Stimulated activated CD8-positive, alpha-beta memory T cell treated with anti-CD3 and anti-CD28 coated beads, Interleukin-4, amount 100 ng/mL, for 4 hours (primary cell): ENCODE measurements at places on chromosomes 16 and 17.
A peak's percentile ranks its signal among the peaks of the same experiment; 100 is the strongest.

DNA sequence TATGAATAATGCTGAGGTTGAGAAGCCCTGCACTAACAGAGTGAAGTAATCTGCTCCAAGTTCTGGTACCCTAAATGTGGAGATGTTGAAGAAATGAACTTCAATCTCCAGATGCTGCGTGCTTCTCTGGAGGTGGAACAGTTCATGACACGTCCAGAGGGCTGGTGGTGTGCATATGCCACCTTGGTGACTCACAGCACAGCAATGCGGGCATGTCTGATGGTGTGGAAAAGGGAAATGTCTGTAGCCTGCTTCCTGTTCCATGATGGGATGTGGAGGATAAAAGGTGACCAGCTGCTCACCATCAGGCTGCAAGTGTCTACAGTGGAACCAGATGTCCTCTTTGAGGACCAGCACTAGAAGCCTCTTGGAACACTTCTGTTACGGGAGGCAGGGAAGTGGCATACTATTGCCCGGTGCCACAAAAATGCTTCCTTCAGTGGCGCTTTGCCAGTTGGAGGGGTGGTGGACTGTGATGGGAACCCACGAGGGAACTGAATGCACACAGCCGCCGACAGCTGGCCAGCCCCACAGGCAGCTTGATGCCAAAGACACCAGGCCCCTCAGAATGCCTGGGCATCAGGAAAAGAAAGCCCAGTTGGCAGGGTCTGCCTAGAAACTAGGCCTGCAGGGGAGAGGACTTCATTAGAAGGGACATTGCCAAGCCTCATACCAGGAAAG, 19.9 kb downstream of the SNX11 start:
- no peak for DNase-seq

- no peak for DNase-seq
Observed at GRCh38 chr16:63372815-63373214, 1336.6 kb upstream of the CDH8 start.

GRCh38 chr17:47297661-47298400, 25.9 kb upstream of the EFCAB13 start:
- DNase-seq = no peak

DNA sequence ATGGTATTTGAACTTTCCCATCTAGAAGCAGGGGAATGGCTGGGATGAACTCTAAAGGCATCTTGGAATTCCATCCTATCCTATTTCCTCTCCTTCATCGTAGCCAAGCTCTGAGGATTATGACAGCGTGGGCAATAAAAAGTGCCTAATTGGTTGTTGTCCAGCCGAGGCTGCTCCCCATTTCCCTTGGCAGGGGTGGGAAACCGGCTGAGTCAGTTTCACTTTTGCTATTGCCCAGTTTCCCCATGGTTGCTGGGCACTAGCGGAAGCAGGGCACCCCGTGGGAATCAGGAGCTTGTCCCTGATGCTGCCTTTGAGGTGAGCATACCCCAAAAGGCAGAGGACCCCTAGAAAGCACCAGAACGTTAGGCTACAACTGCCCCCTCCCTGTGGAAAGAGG, 13.8 kb upstream of the SP2 start:
- no peak for DNase-seq

- no peak for DNase-seq
Observed at GRCh38 chr17:63550817-63551639, 751 bp downstream of the DCAF7 start.

GRCh38 chr17:3479988-3480387, 4.2 kb downstream of the ASPA start:
- no peak for DNase-seq

- no peak for DNase-seq
Observed at GRCh38 chr17:70105641-70106040, 30.6 kb downstream of the KCNJ16 start.

DNA sequence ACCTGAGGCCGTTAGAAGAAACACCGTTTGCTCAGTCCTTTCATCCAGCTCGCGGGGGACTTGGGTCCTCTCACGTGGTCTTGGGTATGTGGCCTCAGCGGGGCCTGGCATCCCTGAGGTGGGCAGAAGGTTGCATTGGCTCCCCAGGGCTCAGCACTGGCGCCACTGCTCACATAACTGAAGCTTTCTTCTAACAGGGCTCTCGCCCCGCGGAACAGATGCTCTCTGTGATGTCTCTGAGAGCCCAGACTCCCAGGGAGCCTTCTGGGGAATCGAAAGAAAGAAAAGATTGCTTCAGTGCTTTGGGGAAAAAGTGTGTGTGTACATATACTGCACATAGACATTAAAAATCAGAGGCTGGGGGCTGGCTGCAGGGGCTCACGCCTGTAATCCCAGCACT, 10.1 kb downstream of the MGRN1 start:
- DNase-seq = no peak

DNA sequence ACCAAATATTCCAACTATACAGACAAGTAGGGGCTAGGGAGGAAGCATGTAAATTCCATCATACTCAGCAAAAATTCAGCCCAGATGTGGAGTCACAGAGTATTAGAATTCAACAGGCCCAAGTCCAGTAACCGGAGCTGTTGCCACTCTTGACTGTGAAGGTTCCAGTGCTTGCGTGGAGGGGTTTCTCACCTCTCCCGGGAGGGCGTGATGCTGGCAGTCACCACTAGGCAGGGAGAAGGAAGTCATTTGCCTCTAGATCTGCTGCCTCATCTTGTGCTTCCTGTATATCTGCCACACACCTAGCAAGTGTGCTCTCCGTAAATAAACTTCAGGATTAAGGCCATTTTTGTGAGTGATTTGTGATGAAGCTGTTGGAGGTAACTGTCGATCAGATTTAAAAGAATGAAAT, 1.0 kb upstream of the CKLF start:
- DNase-seq = peak; percentile 31

GRCh38 chr17:17346428-17347233, 43.5 kb downstream of the NT5M start:
- DNase-seq = no peak

- no peak for DNase-seq
Observed at GRCh38 chr16:1045993-1046911, 26.3 kb upstream of the SSTR5 start.

DNA sequence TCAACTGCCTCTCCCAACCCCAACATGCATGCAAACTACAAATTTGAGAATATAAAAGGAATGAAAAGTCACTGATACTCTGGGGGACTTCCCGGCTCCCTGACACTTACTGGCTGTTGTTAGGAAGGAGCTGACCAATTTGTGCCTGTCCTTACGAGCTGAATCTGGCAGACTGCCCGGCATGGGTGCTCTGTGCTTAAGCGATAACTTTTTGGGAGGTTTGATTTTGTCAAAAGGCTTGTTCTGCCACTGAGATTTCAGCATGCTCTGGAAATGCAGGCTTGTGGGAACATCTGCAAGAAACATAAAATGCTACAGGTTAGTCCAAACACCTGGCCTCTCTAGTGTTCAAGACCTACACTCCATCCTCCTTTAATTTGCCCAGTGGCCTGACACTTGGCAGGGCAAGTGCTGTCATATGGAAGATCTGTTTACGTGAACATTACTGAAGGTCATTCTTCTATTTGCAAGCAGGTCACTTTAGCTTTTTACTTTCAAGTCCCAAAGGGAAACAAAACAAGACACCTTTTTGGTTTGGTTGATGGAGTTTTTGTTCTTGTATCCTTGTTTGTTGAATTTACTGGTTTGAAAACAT, 40.6 kb downstream of the STH start:
- no peak for DNase-seq

DNA sequence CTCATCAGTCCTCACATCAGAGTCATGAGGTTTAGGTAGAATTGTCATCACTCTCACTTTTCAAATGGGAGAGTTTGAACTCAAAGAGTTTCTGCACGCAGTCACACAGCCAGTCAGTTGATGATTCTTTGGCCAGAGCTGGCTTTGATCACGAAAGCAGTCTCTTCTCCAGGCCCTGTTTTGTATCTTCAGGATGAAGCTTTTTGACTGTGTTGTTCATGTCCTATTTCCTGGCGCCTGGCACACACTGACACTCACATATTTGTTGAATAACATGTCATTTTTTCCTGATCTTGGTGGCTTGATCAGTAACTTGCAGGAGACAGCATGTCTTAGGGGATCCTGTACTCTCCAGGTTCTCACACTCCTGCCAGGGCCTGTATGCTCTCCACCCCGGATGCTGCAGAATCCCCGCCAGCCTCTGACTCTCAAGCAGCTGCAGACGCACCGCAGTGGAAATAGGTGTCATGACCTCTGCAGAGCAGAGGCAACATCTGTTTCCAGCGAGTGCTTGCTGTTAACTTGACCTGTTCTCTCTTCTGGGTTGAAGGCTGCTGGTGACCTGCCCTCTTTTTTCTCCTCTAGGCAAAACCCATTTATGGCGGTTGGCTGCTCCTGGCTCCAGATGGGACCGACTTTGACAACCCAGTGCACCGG, 33.0 kb downstream of the MPRIP start:
- no peak for DNase-seq

GRCh38 chr16:1923299-1924034, 5.3 kb upstream of the HS3ST6 start:
- no peak for DNase-seq

DNA sequence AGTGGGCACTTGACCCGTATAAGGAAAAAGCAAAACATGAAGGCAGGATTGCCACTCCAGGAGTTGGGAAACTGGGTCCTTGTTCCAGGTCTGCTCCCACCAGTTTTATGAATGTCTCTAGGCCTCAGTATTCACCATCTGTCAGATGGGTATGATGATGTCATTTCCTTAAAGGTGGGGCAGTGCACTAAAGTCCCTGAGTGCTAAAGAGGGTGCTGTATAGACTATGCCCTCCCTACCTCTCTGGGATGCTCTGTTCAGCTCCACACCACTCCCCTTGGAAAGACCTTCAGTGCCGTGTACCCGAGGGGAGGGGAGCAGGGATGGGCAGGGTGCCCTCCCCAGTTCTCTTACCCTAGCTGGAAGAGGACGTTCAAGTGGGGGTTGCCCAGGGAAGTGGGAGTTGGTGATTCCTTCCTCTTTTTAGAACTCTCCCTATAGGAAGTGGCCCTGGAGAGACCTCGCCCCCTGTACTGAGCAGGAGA, 2.2 kb downstream of the LASP1 start:
- DNase-seq = no peak
